ENCODE measurements at places on chromosomes 4 and X. TPM values are rescaled to one million over a fixed set of nuclear protein-coding genes. Genes with fewer than 3 reads are reported as not detected.
A peak's percentile ranks its signal among the peaks of the same experiment; 100 is the strongest.

- no peak for DNase-seq
These were observed 63.2 kb downstream of the UBE2K start for GRCh38 chr4:39761005-39761667.

- no peak for DNase-seq
These were observed 90.2 kb downstream of the TET2 start for GRCh38 chr4:105236916-105237311.

GRCh38 chr4:67545199-67546003 lies at the start of gene CENPC:
CENPC (minus strand) TSS chr4:67545503; CDS start chr4:67545355, 148 bp downstream.
- peak; percentile 89 for DNase-seq

DNA sequence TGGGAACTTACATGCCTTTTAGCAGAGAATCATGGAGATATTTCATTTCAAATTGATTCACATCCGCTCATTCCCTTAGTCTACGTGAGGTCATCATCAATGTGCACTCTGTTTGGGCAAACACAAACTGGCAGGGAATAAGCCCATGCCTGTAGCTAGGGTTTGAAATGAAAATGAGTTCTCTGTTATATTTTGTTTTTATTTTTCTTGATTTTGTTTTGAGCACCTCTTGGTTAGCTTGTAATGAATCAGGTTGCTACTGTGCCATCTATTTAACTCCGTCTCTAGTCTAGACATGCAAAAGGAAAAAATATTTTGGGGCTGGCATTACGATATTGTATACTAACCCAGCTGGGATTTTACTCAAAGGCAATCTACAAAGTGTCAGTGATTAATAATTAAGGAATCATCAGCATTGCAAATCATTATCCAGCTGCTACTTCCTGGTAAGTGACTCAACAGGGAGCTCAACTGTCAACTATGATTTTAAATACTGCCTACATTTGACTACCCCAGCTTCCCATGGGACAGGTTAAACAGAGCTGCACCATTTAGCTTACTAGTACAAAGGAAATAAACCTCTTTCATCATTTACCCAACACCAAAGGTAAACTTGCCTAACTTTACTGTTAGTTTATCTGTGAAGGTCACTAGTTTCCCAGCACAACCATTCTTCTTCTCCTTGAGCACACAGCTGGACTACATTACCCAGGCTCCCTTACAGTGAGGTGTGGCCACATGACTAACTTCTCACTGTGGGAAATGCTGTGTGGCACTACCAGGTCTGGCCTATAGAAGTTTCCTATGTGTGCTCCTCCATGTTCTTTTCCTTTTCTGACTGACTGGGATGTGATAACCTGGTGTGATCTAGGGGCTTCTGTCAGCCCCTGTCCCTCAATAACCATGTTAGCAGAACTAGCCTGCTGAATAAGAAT lies 21.2 kb upstream of the TRPC5OS start:
- no peak for DNase-seq

Gene MEPE
- total RNA-seq = not detected

Gene KLHL4
- total RNA-seq = 2.7 TPM

Gene PCDH18
- total RNA-seq = 65.7 TPM

Gene DGAT2L6
- not detected for total RNA-seq

Gene GSX2
- not detected for total RNA-seq
